Left lung (tissue), 14 donors: ENCODE measurements at places on chromosomes 1 and 21. TPM values are rescaled to one million over a fixed set of nuclear protein-coding genes. Genes with fewer than 3 reads are reported as not detected.

DNA sequence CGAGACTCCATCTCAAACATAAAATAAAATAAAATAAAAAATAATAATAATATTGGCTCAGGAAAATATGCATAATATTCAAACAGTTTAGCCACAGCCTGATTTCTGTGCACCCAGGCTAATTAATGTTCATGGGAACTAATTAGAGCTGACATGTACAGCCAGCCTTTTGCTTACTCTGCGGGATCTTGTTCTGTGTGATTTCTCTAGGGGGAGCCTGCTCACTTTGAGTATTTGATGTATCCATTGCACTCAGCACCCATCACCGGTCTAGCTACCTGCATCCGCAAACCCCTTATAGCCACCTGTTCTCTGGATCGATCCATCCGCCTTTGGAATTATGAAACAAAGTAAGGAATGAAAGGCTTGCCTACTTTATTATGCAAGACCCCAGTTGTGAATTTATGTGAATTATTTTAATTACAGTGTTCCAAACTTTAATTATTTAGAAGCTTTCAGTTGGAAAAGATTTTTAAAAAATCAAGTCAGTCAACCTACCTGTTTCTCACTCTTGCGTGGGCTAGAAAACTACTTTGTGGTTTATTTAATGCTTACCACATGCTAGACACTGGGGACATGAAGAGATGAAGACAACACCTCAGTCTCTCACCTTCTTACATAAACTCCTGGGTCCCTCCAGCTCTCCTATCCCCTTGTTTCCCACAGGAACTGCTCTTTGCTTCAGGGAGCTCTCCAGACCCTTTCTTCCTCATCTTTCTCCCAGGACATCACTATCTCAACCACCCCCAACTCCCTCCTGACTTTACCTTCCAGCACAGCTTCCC is 25.4 kb downstream of the CFAP57 start:
- H3K27me3 ChIP-seq, result no peaks in the 10 kb centered on the region
- DNase-seq, result no peak
- no peak overlapping the region for H3K4me3 ChIP-seq
- H3K4me1 ChIP-seq, result no peaks in the 10 kb centered on the region
- H3K27ac ChIP-seq, result no peak overlapping the region
- H3K36me3 ChIP-seq, result no peaks in the 10 kb centered on the region

DNA sequence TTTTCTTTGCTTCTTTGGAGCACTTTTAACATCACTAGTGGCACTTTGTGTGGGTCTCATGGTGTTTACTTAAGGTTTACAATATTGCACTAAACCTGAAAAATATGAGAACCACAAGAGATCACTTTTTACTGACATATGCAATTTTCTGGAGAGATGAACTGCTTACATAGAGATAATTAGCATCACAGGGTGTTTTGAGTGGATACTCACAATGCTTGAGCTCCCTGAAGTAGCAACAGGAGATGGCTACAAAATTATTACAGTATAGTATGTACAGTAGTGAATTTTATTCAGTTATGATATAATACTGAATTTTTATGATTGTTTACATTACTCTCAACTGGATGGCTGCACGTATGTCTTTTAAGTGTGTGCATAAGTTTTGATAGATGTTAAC is 22.6 kb downstream of the RPRD2 start:
- H3K27ac ChIP-seq, result no peak overlapping the region
- H3K36me3 ChIP-seq, result no peaks in the 10 kb centered on the region
- H3K27me3 ChIP-seq, result no peaks in the 10 kb centered on the region
- H3K4me1 ChIP-seq, result peaks cover 26% of the 10 kb centered on the region
- H3K4me3 ChIP-seq, result no peak overlapping the region

DNA sequence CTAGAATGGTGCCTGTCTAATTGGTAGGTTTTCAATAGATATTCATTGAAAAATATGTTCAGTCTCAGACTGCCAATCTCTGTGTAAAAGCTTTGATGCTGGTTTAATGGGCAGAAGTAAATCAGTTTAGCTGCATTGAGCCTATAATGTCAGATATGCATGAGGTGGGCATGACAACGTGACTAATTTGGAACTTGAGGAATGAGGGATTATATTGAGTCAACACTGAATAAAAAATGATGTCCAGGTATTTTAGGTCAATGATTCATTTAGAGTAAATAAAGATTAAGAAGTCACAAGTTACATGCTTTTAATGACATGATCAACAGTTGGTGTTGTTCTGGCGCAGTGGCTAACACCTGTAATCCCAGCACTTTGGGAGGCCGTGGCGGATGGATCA is 3.0 kb downstream of the WDR3 start:
- H3K4me3 ChIP-seq, result no peak overlapping the region
- peaks cover 30% of the 10 kb centered on the region for H3K36me3 ChIP-seq

DNA sequence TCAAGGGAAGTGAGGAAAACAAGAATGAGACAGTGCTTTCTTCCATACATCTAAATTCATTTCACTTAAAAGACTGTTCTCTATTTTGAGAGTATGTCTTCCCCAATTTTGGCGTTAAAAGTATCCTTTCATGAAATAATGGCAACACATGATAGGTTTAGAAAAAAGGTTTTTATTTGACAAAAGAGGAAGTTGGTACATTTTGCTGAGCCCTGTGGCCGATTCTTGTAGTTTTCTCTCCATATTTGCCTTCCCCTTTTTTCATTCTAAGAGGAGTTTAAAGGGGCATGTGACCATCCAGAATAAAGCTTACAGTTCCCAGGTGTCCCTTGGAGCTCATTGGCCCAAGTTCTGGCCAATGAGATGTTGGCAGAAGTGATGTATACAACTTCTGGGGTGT is 140.4 kb upstream of the KCNE2 start:
- H3K4me1 ChIP-seq, result no peaks in the 10 kb centered on the region
- DNase-seq, result no peak
- H3K27ac ChIP-seq, result no peak overlapping the region

- no peak overlapping the region for H3K27ac ChIP-seq
- no peak overlapping the region for H3K4me3 ChIP-seq
- H3K36me3 ChIP-seq, result no peaks in the 10 kb centered on the region
- no peaks in the 10 kb centered on the region for H3K27me3 ChIP-seq
- peaks cover 12% of the 10 kb centered on the region for H3K4me1 ChIP-seq
Observed at GRCh38 chr1:93751377-93752250, 70.0 kb upstream of the BCAR3 start.

DNA sequence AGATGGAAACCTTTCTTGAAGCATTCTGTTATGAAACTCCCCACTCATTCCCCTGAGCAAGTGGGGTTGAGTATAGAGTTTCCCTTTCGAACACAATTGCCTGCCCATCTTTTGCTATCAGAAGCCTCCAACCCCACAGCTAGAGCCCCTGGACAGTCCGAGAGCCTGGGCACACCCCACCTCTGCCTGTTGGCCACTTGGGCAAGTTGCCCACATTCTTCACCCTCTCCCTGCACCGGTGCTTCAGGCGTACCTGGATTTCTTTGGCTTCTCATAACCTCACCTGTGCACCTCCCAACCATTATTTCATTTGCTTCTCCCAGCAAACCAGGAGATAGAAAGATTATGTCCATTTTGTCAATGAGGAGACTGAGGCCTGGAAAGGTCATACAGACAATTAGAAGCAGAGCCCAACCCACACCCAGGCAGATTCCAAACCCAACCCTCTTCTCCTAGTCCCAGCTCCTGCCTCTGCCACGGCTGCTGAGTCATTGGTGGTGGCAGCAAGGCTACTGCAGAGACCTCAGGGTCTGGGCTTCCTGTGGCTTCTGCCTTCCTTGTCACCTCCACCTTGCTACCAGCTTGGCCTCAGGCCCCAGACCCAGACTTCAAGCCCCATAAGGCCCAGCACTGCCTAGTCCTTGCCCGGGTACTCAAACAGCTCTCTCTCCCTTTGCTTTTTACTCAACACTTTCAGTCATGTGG is 118.7 kb upstream of the ZBTB40 start:
- H3K27ac ChIP-seq, result no peak overlapping the region
- H3K27me3 ChIP-seq, result no peaks in the 10 kb centered on the region
- no peak for DNase-seq
- no peak overlapping the region for H3K4me3 ChIP-seq
- no peaks in the 10 kb centered on the region for H3K4me1 ChIP-seq
- H3K36me3 ChIP-seq, result no peaks in the 10 kb centered on the region

DNA sequence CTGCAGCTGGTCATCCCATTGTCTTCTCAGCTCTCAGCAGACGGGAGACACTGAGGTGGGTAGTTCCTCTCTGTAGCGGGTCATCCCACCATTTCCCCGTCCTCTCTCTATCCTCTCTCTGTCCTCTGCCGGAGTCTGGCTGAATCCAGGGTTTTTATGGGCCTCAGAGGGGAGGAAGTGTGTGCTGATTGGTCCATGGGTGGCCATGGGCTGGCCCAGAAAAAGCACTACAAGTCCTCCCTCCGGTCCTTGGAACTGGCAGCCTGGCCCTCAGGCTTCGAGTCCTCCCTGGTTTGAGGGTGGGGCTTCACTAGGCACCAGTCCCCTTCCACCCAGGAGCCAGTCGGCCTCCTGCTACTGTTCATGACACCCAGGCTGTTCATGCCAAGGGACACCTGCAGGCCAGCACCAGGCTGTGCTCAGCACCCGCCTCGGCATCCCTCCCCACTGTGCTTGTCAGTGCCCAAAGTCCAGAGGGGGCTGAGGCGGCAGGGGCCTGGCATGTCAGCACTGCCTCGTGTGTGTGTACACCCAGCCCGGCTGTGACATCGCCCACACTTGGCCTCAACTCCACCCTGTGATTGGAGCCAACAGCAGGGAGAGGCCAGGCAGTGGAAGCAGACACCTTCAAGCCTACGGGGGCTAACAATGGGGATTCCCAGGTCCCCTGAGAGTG is 23.0 kb upstream of the LRRC8C start:
- no peak overlapping the region for H3K4me3 ChIP-seq
- no peak overlapping the region for H3K27ac ChIP-seq
- no peak for DNase-seq
- no peaks in the 10 kb centered on the region for H3K27me3 ChIP-seq
- peaks cover 14% of the 10 kb centered on the region for H3K4me1 ChIP-seq

DNA sequence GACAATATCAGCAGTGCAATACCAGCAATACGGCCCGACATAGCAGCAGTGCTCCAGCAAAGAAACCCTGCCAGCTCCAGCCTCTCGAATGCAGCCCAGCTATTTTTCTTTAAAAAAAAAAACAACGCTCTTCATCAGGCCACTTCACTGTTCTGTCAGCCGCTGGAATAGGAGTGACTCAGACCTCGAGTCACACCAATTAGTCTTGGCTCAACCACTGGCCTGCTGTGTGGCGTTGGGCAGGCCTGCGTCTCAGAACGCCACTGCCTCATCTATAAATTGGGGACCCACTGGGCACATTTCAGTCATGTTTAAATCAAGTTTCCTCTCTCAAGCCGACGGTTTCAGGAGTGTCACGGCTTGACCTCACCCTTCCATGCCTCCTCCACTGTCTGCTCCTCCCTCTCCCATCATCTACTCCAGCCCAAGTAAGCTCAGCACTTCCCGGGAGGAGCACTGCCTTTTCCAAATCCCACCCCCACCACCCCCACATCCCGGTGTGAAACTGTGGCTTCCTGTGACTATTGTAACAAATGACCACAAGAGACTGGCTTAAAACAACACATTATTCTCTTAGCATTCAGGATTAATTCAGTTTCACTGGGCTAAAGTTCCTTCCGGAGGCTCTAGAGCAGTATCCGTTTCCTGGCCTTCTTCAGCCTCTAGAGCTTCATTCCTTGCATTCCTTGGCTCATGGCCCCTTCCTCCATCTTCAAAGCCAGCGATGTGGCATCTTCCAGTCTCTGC is 71.9 kb upstream of the EFHD2 start:
- no peaks in the 10 kb centered on the region for H3K27me3 ChIP-seq
- H3K4me3 ChIP-seq, result no peak overlapping the region
- no peak overlapping the region for H3K27ac ChIP-seq

- no peaks in the 10 kb centered on the region for H3K36me3 ChIP-seq
- no peak for DNase-seq
- H3K27ac ChIP-seq, result no peak overlapping the region
Observed at GRCh38 chr1:84089465-84089864, 54.6 kb upstream of the PRKACB start.

DNA sequence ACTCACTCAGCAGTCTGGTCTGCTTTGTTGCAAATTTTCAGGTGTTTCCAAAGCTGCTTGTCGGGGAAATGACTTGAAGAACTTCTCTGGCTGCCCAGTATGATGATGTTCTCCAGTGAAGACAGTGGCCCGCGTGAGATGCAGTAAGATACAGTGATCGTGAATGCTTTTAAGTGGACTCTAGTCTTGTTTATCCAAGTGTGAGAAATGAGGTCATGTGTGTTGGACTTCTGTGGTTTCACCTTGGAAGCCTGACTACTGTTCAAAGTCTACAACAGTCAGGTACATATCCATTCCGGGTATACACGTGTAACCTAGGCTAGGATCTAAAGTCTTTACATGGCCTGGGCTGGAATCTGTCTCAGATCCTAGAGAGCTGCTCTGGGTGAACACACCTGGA is 29.1 kb downstream of the ZNF695 start:
- no peaks in the 10 kb centered on the region for H3K36me3 ChIP-seq
- H3K4me3 ChIP-seq, result no peak overlapping the region
- H3K4me1 ChIP-seq, result no peaks in the 10 kb centered on the region
- no peaks in the 10 kb centered on the region for H3K27me3 ChIP-seq
- DNase-seq, result no peak

- H3K27me3 ChIP-seq, result peaks cover 49% of the 10 kb centered on the region
- H3K4me1 ChIP-seq, result no peaks in the 10 kb centered on the region
- H3K36me3 ChIP-seq, result no peaks in the 10 kb centered on the region
- DNase-seq, result no peak
- peak overlapping the region; percentile 75 for H3K27ac ChIP-seq
Observed at GRCh38 chr1:180911640-180912191, 981 bp upstream of the KIAA1614 start.

The INAVA gene
- 5.5 TPM for total RNA-seq

The GART gene
- 57.7 TPM for total RNA-seq

The LRRC38 gene
- not detected for total RNA-seq

The DIO1 gene
- not detected for total RNA-seq

The TMIGD3 gene
- total RNA-seq, result 9.0 TPM

The RLF gene
- total RNA-seq, result 12.7 TPM

The SLC44A3 gene
- 38.4 TPM for total RNA-seq

The ARL8A gene
- total RNA-seq, result 112 TPM
